NCI-H2081 treated with DMSO at 0.1 percent for 48 hours (cell line): ENCODE measurements at places on chromosomes 6 and 20.

GRCh38 chr20:45318948-45319347 is 10.8 kb upstream of the MATN4 start:
- no peak for DNase-seq

- DNase-seq: no peak
Observed at GRCh38 chr6:68726337-68726736, 91.3 kb downstream of the ADGRB3 start.

- DNase-seq: no peak
Observed at GRCh38 chr6:69719602-69720193, 77.1 kb downstream of the LMBRD1 start.

- no peak for DNase-seq
Observed at GRCh38 chr20:33689973-33690372, 3.8 kb upstream of the E2F1 start.

- DNase-seq: no peak
Observed at GRCh38 chr6:20213271-20213798, 1.1 kb upstream of the MBOAT1 start.

GRCh38 chr6:46293641-46294316 is 123.0 kb upstream of the ENPP5 start:
- DNase-seq: no peak

DNA sequence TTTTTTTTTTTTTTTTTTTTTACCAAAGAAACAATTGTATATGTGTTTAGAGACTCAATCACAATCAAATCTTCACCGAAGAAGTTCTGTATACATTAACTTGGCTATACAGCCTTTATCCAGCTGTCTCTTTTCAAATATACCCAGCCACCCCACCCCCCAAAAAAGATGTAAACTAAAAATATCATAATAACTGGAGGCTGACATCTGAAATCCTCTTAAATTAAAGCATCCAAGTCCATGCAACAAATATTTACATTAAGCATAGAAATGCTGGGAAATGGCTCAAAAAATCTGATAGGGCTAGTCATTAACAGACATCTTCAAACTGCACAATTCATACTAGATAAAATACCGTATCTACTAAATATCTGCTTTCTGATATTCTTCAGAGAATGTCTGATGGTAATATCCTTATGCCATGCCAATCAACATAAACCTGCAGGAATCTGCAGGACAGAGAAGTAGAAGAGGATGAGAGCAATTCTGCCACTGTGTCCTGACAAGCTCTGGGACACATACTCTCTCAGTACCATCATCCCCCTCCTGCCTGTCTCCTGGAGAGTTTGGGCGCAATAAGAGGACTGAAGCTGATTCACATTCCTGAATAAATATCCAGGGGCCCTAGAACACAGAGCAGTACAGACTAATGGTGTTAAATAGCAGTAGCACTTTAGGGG is 152.4 kb downstream of the KIF6 start:
- no peak for DNase-seq

GRCh38 chr6:11869672-11870340 is 91.2 kb upstream of the ADTRP start:
- DNase-seq: no peak

DNA sequence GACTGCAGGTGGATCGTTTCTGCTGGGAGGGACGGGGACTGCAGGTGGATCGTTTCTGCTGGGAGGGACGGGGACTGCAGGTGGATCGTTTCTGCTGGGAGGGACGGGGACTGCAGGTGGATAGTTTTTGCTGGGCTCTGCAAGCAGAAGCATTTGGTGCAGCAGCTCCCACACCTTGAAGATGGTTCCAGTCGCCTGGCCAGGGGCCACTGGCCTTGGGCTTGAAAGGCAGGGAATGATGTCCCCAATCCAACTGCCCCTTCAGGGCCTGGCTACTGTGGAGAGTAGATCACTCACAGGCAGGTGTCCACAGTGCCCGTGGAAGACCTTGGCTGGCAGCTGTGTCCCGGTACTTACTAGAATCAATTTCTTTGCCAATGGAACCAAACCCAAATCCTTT is 68.2 kb downstream of the PSMG4 start:
- no peak for DNase-seq

DNA sequence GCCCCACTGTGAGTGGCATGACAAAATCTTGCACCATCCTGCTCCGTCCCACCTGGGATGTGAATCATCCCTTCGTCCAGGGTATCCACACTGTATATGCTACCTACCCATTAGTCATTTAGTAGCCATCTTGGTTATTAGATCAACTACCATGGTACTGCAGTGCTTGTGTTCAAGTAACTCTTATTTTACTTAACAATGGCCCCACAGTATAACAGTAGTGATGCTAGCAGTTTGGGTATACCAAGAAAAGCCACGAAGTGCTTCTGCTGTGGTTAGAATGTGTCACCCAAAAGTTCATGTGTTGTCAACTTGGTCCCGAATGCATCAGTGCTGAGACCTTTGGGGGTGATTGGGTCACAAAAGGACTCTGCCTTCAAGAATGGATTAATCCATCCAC is 11.7 kb downstream of the OSER1 start:
- DNase-seq: no peak

GRCh38 chr20:23125625-23126191 is 39.6 kb upstream of the CD93 start:
- no peak for DNase-seq

- DNase-seq: no peak
Observed at GRCh38 chr20:47710665-47711045, 74.6 kb downstream of the SULF2 start.

- DNase-seq: no peak
Observed at GRCh38 chr6:14313248-14313647, 195.7 kb downstream of the CD83 start.

DNA sequence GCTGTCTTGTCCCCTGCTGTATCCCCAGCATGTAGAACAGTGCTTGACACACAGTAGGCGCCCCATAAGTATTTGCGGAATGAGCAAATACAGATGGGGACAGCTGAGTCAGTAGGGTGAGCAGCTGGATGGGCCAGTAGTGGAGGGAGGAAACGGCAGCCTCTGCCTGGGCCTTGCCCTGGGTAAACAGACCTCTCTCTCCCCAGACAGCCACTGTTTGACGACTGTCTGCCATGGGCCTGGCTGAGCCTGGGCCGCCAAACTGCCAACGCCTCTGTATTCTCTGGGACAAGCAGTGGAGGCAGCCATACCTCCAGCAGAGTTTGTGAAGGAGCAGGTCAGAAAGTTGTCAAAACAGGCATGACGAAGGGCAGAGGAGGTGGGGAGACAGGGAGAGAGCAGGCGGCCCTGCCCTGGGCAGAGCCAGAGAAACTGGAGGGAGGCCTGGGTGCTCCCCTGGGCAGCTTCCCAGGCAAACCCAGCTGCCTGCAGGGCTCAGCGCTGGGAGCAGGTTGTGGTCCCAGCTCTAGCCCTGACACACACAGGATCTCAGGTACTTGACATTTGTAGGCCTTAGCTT is 15.2 kb downstream of the HNF4A start:
- no peak for DNase-seq

- DNase-seq: no peak
Observed at GRCh38 chr20:12949429-12949980, 59.3 kb upstream of the SPTLC3 start.
